Naive thymus-derived CD8-positive, alpha-beta T cell (primary cell): ENCODE measurements at places on chromosomes 1 and 21. TPM values are rescaled to one million over a fixed set of nuclear protein-coding genes. Genes with fewer than 3 reads are reported as not detected.
A peak's percentile ranks its signal among the peaks of the same experiment; 100 is the strongest.

GRCh38 chr1:229839800-229840199 is 213.8 kb downstream of the URB2 start:
- DNase-seq, result no peak

DNA sequence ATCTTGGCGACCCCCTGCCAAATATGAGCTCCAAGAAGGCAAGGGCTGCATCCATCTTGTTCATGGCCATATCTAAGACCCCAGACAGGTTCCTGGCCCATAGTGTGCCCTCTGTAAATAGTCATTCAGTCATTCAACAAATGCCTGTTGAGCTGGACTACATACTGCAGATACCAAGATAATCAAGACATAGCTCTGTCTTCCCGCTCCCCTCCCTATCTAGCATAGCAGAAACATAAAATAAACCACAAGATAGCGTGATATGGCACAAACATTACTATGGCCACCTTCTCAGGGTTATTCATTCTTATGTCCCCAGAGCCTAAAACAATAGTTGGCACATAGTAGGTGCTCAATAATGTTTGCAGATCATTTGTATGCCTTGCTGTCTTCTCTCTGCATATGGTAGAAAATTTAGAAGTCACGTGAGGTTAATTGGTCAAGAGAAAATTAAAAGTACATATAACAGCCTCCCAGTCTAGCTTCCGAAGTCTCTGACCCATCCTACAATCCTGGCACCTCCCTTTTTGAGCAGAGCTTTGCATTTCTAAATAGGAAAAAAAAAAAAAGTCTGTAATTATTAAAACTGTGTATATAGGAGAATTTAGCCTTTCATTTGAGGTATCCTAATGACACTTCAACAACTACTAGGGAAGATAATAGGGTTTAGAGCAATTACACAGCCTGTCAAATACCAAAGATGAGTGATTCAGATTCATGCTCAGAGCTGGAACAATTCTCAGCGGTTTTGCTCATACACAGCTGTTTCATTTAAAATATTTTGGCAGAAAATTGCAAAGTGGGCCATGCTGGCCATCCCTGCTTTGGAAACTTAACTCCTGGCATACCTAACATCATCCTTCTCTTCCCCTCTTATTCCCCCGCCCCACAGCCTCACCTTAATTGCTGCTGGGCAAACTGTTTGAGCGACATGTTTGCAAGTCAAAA is 219.0 kb downstream of the KAZN start:
- no peak for DNase-seq

Gene DIO1
- not detected for total RNA-seq

DNA sequence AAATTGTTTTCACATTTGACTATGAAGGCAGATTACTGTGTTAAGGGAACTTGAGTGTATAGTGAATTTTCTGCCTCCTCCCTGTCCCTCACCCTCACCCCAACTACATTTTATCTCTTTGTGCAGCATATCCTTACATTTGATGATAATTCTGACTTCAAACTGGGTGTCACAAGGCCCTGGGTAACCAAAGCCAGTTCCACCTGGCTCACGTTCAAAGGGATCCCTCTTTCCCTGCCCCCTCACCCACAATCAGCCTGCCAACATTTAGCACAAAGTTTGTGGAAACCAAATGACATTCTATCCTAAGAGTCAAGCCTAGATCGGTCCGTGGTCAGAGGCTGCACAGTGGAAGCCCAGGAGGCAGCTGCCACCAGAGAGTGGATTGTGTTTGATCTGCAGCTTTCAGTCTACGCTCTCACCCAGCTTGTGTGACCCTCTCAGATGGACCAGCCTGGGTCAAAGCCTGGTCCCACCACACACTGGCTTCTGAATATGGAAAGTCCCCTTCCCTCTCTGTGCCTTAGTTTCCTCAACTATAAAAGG is 10.3 kb downstream of the KIAA0040 start:
- DNase-seq, result no peak

DNA sequence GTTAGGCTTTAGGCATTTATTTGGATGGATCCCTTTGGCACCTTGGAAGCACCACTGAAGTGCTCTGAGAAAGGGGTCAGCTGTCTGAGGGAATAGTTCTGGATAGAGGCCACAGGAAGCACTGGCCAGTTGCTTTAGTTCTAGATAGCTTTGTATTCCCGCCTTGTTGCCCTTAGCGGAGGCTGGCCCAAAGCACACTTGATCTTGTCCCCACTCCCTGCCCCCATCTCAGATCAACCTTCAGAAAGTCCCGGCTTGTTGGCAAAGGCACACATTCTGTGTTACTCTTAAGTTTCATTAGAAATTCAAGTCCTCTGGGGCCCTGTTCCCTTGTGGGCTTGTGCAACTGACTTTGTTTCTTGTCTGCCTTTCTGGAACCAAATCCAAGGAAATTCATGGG is 15.2 kb upstream of the NBL1 start:
- no peak for DNase-seq

GRCh38 chr1:151992303-151993083 is 1.2 kb downstream of the S100A10 start:
- DNase-seq, result peak; percentile 11

DNA sequence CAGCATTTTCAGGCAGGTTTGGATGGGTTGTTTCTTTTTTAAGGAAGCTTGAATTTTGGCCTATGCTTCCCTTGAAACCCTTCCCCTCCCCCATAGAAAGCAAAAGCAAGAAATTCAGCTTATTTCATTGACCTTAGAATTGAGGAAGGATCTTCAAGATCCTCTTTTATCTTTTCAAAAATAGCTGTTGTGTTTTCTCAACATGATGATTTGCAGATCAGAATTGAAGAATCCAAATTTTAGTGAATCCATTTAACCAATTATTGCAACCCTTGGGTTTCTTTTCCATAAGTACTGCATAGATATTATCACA is 73.7 kb downstream of the LRRC8C start:
- no peak for DNase-seq

Gene ETNK2
- 5.2 TPM for total RNA-seq

GRCh38 chr1:163395790-163396189 is 74.0 kb downstream of the NUF2 start:
- no peak for DNase-seq

DNA sequence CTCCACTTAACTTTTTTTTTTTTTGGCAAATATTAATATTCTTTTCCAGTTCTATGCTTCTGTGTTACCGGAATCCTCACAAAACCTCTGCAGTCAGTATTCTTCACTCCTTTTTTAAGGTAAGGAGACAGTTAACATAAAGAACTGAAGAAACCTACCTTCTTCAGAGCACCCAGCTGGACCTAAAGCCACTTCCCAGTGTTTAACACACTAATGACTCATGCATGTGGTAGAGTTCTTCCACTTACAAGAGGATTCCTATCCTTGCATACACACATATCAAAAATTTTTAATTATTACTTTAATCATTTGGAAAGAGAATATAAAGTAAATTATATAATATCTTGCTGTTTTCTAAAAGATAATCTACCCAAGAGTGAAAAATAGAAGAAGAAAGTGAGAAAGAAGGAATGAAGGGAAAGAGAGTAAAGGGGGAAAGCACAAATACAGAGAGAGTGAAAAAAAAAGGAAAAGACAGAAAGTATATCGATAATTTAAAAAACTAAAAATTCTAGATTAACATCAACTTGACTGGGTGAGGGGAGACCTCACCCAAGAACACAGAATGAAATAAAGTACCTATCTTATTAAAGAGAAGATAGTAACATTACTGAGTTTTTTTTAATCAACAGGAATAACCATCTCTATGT is 54.9 kb downstream of the ENAH start:
- DNase-seq, result no peak

DNA sequence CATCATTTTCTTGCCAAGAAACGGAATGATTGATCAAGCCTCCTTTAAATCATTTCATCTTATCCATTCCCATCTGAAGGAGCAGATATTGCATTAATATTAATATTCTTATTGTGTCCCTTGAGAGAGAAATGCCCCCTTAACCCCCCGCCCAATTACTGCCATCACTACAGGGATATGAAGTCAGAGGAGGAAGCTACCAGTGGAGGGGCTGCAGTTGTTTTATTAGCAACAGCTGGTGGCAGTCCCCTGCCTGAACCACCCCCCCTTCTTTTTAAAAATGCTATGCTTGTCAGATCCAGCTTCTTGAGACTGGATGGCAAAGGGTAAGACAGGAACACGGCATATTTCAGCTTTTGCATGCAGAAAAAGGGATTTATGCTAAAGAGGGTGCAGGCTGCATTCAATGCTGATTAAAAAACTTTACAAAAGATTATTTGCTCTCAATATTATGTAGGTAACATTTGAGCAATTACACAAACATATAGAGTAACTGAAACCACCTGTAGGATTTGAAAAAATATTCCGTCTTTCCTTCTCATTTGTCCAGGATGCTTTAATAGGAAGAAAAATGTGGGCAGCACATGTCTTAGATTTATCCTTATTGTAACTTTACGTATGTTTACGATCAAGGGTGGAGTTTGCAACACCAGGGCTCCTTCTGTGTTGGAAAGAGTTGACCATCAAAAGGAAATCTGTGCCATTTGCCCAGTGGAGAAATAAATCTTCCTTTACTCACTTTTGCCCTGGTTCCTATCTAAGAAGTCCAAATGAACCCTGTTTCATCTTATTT is 77.7 kb downstream of the ZBTB18 start:
- DNase-seq, result no peak

Gene PDXK
- total RNA-seq, result 60.6 TPM

DNA sequence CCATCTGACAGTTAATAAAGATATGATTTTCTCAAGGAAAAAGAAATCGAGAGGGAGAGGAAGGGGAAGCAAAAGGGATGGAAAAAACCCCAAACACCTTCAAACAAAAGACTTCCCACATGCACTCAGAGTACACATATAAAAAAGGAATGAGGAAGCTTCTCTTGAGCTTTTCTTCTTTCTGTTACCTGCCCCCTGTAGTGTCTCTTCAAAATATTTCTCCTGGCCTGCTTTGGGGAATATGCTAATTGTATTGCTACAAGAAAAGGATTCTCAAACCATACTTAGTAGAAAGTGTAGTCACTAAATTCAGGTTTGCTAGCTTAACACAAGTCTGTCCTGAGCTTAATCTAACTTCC is 58.7 kb downstream of the KIF14 start:
- DNase-seq, result no peak

Gene DNAJC6
- 4.6 TPM for total RNA-seq

Gene NBPF8
- 53.2 TPM for total RNA-seq
